ENCODE measurements at places on chromosomes 13 and 19.

GRCh38 chr19:48477067-48477685 is 8.0 kb downstream of the CYTH2 start:
- DNase-seq, result no peak

- no peak for DNase-seq
Observed at GRCh38 chr19:41355802-41356201, 2.1 kb upstream of the TGFB1 start.

GRCh38 chr13:44734201-44734707 is 158.1 kb upstream of the TSC22D1 start:
- no peak for DNase-seq

DNA sequence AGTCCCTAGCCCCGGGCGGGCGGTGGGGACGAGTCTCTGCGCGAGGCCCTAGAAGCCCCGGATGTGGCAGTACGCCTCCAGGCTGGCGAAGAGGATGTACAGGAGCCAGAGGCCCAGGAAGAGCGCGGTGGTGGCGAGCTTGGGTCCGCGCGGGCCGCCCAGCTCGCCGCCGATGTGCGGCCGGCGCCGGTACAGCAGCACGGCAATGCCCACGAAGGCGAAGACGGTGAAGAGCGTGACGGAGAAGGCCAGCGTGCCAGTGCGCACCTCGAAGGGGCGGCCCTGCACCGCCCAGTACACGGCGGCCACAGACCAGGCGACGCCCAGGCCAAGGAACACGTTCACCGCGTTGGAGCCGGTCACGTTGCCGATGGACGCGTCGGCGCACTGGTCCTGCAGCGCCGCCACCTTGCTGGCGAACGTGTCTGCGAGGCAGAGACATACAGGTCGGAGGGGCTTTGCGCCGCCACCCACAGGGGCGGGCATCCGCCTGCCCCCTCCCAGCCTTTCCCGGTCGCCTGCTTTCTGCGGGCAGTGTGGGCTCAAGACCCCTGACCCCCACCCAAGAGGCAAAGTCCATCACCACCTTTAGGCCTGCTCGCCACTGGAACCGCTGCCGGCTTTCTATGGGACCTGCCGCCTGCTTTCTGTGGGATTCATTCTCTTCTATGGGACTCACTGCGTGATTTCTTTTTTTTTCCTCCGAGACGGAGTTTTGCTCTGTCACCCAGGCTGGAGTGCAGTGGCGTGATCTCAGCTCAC is 10.9 kb upstream of the MEIS3 start:
- DNase-seq, result peak; percentile 43

DNA sequence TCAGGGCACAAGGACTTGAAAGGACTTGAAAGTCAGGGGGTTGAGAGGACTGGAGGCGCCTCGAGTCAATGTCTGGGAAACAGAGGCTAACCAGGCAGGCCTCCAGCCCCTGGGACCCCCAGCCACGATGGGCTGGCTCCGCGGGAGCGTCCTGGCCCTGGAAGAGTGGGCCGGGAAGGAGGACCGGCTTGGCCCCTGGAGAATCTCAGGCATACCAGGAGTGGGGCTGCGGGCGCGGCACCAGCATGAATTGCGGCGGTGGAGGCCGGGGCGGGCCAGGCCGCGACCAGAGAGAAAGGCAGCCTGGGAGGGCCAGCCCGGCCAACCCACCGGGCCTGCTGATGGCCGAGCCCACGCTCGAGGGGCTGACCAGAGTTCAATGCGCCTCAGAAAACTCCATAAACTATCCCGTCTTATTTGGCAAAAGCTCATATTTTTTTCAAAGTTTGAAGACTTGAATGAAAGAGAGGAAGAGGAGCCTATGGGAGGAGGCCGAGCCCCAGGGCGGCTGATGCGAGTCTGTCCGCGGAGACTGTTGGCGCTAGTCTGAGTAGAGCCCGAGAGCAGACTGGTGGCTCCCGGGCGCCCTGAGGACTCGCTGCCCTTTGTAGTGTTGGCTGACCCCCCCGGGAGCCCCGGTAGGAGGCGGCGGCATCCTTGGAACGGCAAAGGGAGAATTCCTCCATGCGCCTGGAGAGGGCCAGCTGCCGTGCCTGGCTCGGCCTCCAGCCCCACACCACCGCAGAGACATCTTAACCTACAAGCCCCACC is 68.0 kb downstream of the MLLT1 start:
- no peak for DNase-seq

All from activated CD4-positive, alpha-beta T cell treated with anti-CD3 and anti-CD28 coated beads, Interleukin-2, amount 50 U/mL, for 16 hours (primary cell).